NCI-H2171 treated with DMSO at 0.1 percent for 48 hours (cell line): ENCODE measurements at places on chromosomes 2 and 18.

GRCh38 chr2:145644820-145645302 lies 1124.9 kb upstream of the ZEB2 start:
- no peak for DNase-seq

DNA sequence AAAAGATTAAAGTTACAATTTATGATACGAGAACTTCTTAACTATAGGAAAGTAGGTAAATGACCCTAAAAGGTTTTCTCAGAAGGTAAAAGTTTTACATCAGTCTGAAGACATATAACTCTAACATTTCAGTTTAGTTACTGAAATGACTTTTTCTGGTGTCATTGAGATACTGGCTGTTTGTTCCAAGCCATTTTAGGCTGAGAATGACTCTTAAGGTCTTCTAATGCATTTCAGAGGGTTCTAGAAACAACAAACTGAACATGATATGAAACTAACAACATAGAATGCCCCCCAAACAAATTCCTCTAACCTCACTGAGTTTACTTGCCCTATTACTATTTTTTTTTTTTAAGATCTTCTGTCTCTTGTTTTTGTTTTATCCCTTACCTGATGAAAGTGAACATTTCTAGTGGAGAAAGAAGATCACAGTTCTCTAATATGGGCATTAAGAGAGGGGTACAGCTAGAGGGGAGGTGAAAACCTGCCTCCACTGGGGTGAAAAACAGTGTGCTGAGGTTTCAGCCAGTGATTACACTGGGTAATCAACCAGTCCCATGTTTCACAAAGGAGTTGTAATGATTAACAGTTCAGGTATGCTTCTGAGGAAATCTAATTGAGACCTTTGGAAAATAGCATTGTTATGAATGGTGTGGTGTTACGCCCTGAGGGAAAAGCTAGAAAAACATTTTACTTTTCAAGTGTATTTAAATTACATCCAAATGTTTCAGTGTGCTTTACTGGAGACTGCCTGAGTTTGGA lies 11.2 kb downstream of the NABP1 start:
- no peak for DNase-seq

- peak; percentile 23 for DNase-seq
Measured at GRCh38 chr2:54768772-54769428, 45.4 kb downstream of the EML6 start.

- no peak for DNase-seq
Measured at GRCh38 chr2:189506514-189506976, 65.3 kb downstream of the WDR75 start.

DNA sequence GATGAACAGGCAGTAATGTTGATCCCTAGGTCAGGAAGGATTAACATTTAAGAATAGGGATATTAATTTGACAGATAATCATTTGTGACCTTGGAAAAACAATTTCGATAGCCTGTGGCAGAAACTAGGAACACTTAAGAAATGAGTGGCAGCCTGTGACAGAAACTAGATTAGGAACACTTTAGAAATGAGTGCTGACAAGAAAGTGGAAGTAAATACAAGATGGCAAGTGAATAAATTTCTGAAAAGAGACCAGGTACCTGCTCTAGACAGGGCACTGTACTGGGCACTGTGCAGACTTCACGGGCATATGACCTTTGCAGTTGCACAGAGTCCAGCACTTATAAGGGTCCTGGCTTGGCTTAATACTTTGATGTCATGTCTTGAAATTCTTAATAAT lies 5.5 kb upstream of the HNRNPA3 start:
- no peak for DNase-seq

- no peak for DNase-seq
Measured at GRCh38 chr2:11977766-11978524, 231.5 kb downstream of the LPIN1 start.

GRCh38 chr2:150383587-150383986 lies 103.9 kb downstream of the RND3 start:
- DNase-seq = peak; percentile 27

DNA sequence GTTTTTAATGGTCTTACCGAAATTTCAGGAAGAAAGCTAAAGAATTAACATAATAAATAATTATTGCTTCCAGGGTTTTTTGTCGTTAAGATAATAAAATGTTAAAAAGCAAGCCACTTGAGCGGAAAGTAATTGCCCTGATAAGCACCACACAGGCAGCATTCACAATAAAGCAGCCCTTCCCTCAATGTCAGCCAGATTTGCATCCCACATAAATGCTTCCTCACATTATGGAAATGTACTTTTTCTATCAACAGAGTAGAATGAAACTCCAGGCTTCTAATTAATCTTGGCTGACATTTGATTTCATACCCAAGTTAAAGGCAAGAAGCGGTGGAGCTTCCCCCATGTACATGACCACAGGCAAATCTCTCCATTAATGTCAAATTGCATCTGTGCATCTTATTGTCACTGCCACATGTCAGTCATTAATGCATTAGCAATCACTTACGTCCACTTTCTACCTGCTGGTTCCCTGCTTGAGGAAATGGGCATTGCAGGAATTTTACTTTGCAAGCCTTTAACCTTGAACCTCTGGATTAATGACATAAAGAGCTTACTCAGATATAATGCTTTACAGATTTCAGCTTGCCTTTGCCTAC lies 26.2 kb downstream of the PTPRM start:
- no peak for DNase-seq
